Activated naive CD8-positive, alpha-beta T cell treated with anti-CD3 and anti-CD28 coated beads, Interleukin-2, amount 50 U/mL, for 24 hours (primary cell): ENCODE measurements at places on chromosomes 2 and 18.

GRCh38 chr2:37635504-37636380, 35.7 kb downstream of the CDC42EP3 start:
- peak; percentile 66 for DNase-seq

DNA sequence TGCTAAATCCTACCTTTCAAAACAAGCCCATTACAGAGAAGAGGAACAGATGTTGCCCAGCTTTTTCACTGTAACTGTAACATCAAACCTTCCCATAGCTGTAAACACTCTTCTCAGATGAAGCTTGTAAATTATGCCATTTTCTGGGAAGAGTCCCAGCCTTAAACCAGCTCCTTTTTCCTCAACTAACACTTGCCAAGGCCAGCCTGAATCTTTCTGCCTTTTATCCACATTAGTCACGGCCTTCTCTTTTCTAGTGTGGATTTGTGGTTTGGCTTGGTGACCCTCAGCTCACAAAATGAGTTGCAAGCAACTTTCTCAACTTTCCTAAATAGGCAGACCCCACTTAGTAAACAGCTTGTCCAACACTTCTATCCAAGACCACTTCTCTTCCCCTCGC, 90.2 kb downstream of the CABLES1 start:
- DNase-seq: no peak

DNA sequence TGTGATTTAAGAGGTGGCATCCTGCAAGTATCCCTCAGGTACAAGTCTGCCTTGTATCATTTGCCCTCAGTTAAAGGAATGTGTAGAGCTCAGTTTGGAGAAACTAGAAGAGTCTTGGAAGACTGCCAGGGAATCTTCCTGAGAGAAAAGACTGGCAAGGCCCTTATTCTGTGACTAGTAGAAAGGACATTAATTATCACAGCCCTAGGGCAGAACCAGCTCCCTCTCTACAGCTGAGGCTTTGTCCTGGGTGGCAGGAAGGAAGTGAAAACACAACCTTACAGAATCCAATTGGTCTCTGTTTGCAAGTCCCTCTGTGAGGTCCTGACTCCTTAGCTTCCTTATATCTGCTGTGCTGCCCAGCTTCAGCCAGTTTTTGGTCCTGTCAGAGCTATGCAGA, 385.9 kb upstream of the CYRIA start:
- no peak for DNase-seq

GRCh38 chr2:140601801-140602200, 1529.0 kb downstream of the LRP1B start:
- no peak for DNase-seq

GRCh38 chr2:169712791-169713227, 18.5 kb downstream of the PHOSPHO2 start:
- DNase-seq: no peak

DNA sequence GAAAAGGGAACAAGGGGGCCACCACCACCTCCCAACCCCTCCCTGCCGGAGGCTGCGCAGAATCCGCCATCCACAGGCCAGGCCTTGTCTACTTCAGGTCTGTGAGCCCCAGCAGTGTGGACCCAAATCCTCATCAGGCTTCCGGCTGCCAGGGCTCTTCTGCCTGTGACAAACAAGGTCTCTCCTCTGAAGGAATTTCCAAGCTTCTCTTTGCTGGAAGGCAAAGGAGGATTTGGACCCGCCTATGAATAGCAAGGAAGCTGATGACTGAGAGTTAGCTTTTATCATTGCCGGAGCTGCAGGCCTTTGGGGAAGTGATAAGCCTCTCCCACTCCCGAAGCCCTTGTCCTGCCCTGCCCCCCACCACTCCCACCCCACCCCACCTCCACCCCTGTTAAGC, 93.7 kb upstream of the SH3BP4 start:
- no peak for DNase-seq

DNA sequence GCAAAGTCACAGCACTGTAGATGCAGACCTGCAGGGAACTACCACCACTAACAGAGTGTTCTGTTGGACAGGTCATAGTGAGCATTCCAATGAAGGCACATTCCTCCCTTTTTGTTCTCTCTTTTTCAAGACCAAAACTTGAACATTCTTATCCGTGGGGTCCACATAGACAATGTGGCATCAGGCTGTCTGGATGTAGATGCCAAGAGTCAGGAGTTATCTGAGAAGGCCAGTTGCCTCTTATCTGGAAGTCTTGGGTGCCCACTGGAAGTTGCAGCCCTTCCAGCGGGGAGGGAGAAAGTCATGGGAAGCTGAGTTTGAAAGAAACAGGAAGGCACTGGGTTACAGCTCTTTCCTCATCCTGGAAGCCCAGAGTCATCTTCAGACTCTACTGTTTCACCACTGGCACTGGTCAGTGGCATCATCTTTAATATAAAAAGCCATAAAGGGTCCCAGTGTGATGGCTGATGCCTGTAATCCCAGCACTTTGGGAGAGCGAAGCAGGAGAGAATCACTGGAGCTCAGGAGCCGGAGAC, 61.4 kb downstream of the FAM161A start:
- no peak for DNase-seq

DNA sequence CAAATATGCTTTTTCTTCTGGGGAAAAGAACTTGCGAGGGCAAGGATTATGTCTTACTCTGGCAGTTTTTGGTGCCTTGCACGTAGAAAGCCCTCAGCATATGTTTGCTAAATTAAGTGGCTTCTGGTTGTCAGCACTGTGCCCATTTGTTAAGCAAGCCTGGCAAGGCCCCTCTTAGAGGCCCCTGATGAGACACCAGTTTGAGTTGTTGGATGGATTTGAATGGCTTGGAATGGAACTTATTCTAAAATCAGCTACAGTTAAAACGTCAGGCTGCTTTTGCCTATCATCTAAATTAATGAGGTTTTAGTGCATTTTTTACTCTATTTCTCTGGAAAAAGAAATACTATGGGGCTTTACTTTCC, 28.2 kb downstream of the TMEM182 start:
- no peak for DNase-seq

DNA sequence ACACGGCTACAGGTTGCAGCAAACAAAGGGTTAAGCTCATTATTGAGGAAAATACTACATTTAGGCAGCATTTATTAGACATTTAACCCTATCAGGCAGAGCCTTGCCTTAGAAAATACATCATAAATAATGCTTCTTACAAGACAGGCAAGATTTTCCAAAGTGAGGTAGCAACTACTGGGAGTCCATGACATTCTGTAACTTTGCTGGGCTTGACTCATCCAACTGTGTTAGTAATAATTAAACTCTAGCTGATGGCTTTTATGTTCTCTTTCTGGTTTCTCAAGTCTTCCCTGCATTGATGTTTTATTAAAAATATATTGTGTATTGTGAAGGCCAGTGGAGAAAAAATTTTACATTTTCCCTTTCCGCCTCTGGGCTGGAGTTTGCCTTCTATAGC, 291.3 kb downstream of the AFF3 start:
- DNase-seq: no peak

DNA sequence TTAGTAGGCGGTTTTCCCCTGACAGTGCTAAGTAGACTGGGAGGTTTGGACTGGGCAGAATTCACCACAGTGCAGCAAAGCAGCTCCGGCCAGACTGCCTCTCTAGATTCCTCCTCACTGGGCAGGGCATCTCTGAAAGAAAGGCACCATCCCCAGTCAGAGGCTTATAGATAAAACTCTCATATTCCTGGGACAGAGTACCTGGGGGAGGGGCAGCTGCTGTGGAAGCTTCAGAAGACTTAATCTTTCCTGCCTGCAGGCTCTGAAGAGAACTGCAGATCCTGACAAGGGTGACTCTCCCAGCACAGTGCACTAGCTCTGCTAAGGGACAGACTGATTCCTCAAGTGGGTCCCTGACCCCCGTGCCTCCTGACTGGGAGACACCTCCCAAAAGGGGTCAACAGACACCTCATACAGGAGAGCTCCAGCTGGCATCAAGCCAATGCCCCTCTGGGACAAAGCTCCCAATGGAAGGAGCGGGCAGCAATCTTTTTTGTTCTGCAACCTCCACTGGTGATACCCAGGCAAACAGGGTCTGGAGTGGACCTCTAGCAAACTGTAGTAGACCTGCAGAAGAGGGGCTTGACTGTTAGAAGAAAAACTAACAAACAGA, 266.8 kb upstream of the CRIM1 start:
- DNase-seq: no peak

DNA sequence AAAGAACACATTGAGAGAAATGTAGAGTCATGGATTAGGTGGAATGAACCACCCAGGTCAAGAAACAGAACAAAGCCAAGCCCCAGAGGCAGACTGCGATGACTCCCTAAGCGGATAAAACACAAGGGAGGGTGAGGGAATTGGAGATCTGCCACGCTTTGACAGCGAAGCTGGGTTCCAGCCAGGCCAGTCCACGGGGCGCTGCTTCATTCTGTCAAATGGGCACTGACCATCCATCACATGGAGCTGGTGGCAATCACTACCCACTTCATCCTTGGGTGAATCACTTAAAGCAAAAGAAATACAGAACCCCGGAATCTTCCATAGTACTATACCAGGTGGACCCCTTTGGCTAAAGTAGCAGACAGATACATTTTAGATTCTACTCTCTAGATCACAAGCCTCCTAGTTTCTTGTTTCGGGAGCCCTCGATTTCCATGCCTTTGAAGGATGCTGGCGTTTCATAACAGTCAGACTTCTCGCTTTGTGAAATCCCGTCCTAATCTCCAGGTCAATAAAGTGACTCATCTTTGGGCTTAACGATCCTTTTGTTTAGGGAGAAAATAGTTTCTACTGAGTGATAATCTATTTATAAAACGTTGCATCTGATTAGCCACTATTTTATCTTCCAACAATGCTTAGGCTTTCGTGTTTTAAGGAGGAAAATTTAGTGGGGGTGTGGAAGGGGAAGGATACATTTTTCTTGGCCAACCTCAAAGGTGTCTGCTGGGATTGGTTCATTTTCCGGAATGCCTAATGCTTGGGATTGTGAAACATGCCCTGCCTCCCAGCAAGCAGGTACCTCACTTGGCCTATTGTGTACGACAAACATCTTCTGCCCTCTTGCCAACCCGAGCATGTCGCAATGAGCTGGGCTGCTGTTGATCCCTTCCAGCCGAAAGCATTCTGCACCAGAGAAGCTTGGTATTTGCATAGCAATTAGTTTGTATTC, 44.1 kb upstream of the HDAC4 start:
- no peak for DNase-seq

DNA sequence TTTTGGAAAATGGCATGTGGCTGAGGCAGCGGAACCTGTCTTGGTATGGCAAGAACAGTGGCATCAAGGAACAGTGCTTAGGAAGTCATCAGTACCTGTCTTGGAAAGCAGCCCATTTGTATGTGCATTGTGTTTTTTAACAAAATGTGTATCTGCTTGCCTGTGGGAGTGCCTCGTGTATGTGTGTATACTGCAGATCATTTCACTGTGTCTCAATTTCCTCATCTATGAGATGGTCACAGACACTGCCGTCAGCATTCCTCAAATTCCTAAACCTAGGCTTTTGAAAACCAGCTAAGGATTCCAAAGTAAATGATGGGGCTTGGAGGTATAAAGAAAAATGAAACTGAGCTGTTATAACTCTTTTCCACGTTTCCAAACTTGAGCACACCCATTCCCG, 441.3 kb downstream of the RND3 start:
- DNase-seq: no peak

DNA sequence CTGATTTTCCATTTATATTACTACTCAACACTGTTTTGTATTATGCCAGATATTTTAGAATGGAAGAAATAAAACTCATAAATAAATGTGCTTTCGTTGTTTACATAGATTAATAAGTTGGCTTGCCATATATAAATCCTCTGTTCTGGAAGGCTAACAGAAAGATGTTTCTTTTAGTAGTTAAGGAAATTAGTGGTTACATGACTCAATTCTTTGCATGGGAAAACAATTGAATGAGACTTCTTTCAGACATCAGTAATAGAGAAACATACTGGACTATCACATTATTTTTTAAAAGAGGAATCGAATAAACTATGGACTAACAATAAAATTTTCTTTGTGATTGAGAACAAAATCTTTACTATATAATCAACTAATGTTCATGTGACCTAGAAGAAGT, 336.5 kb downstream of the KCNS3 start:
- DNase-seq: no peak

DNA sequence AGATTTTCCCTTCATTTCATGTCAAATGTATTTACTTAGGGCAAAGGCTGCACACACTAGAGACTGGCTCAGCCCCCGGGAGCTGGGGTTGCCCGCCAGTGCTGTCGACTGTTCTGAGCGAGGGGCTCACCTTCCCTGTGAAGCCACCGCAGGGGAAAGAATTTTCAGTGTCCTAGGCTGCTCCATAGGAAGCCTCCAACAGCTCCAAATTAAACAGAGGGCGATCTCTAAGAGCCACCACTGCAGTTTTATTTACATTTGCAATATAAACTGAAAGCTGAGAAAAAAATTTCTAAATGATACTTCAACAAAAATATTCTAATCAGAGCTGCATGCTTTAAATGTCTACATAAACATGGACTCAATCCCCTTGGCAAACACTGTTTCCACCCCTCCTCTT, 54.0 kb downstream of the UXS1 start:
- DNase-seq: no peak

GRCh38 chr2:153812632-153813031, 59.1 kb upstream of the GALNT13 start:
- DNase-seq: no peak

GRCh38 chr18:37391698-37392548, 173.7 kb downstream of the CELF4 start:
- DNase-seq: no peak

- DNase-seq: peak; percentile 62
These were observed 5.6 kb upstream of the NAPG start for GRCh38 chr18:10519999-10520935.

DNA sequence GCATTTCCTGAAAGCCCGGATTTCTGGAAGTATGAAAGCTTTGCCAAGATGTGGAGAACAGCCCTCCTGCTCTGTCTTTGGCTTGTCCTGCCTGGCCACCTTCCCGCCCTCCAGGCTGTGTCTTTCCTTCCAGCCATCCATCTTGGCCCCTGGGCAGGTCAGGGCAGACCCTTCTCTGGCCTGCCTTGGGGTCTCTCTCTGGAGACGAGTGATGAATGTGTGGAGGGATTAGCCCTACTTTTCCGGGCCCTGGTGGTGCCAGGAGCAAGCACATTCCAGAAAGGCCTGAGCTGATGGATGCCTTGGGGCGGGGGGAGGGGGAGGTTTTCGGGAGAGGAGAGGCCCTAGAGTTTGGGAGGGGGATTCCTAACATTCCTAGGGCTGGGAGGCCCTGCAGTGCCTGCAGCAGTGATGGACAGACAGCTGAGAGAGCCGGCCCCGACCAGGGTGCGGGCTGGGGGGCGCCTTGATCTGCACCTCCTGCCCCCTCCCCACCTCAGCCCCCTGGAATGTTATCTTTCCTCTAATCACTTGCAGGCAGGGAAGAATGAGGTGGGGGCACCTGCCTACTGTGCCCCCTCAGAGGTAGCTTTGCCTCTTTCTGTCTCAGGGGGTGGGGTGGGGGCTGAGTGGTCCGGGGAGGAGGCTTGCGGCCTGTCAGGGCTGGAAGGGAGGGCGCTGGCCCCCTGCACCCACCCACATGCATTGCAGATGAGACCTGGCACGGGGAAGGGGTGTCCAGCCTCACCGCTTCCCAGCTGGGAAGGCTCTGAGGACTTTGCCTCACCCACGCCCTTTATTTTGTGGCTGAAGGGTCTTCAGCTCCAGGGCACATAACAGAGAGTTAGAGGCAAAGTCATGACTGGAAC, 156.2 kb downstream of the DDX1 start:
- DNase-seq: no peak
